ENCODE measurements at places on chromosomes 4 and X.

DNA sequence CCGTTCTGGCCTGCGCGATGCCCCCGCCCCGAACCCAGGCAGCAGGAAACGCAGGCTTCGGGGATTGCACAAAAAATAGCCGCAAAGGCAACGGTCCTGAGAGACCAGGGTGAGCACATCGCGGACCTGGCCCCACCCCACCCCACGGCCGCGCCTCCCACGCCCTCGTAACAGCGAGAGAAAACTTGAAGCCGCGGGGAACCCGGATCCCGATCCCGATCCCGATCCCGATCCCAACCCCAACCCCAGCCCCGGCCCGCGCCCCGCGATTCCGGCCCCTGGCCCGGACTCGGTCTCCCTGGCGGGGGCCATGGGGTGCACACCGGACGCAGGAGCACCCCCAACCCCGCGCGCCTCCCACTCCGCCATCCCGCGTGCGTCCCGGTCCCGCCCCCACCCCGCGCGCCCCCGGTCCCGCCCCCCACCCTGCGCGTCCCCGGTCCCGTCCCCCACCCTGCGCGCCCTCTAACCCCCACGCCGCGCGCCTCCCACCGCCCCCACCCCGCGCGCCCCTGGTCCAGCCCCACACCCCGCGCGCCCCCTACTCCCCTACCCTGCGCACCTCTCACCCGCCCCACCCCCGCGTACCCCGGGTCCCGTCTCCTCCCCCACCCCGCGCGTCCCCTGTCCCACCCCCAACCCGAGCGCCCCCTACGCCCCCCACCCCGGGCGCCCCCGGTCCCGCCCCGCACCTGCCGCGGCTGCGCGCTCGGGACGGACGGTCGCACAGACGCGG, 29.0 kb downstream of the NOP14 start:
- peak; percentile 66 for DNase-seq

DNA sequence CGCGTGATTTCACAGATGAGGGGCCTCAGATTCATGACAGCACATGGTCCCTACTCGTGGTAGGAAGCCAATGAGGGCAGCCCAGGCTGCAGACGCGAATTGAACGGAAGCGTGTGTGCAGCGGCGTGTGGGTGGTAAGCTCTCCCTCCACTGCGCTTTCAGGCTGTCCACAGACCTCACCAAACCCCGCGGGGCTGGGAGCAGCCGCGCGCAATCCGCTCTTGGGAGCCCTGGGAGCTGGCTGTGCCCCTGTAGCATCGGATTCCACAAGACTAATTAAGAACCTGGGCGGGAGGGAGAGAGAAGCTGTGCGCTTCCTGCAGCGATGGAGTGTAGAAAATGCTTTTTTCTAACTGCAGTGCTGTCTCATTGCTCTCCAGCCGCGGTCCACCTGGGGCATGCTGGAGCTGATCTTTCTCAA, 134.9 kb downstream of the STOX2 start:
- DNase-seq, result peak; percentile 62

DNA sequence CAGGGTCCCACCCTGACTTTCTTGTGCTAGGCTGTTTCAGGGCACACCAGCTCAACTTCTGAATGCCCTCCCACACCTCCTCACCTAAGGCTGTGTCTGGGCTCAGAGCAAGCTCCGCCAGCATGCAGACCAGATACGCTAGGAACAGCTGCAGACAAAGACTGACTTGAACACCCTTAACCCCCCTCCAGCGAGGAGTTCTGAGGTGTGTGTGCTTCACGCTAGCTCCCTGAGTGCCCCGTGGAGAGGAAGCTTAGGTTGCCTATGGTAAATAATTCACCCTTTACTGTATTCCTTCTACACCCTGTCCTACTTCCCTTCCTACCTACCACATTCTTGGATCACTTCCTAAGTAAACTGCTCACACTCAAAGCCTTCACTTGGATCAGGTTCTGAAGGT, 115.0 kb downstream of the VCX3B start:
- DNase-seq, result no peak

- DNase-seq, result no peak
These were observed 7.6 kb downstream of the TIGD4 start for GRCh38 chr4:152771741-152772533.

DNA sequence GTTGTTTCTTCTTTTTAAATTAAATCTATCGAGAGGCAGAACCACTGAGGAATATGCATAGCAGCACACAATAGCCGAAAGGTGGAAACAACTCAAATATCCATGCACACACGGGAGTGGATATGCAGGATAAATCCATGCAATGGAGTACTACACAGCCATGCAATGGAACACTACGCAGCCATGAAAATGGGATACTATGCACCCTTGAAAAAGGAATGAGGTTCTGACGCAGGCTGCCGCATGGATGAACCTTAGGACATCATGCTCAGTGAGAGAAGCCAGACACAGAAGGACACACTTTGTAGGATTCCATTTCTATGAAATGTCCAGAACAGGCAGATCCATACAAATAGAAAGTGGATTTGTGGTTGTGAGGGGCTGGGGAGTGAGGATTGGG, 18.4 kb upstream of the P2RY8 start:
- no peak for DNase-seq

GRCh38 chrX:26889574-26889973, 573.6 kb downstream of the PPP4R3C start:
- DNase-seq, result no peak

- no peak for DNase-seq
These were observed 3.2 kb downstream of the NAT8L start for GRCh38 chr4:2062168-2062807.

DNA sequence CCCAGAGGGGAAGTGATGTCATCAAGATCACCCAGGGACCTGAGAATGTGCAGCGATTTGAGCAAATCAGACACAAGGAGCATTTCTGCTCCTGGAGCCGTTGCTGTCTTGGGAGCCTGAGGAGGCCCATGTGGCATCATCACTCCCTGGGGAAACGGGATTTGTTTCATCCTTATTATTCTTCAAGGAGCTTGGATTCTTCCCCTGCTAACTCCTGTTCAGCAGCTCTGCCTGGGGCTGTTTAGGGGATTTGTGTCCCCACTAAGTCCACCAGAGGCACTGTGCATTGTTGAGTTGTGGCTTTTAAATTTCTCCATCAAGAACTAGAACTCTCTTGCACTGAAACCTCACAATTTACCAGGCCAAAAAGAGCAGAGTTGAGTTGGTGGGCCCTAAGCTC, 104.2 kb upstream of the MSX1 start:
- no peak for DNase-seq

DNA sequence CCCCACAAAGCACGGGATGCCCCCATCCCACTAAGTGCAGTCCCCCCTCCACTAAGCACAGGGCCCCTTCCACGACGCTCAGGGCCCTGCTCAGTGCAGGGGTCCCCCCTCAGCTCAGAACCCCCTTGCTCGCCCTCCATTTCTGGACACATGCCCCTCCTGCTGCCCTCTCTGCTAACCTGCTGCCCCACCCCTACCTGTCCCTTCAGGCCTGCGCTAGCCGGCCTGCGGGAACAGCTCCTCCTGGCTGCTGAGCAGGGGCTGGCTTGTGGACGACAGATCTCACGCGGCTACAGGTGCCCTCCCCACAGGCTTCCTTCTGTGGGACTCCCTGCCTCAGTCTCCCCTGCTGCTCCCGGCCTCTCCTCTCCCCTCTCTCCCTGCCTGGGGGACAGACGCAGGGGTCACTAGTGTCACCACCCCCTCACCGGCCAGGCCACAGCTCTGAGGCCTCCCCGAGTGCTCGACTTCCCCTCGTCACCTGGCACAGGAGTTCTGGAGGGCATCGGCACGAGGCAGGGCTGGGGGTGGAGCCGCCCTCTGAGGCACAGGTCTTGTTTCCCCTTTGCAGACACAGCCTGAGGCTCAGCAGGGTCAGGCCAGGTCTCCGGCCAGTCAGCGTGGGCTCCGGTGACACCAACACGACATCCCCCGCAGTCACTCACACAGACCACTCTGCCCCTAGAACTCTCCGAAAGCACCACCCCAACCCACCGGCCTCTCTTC, 21.6 kb downstream of the GAK start:
- no peak for DNase-seq

DNA sequence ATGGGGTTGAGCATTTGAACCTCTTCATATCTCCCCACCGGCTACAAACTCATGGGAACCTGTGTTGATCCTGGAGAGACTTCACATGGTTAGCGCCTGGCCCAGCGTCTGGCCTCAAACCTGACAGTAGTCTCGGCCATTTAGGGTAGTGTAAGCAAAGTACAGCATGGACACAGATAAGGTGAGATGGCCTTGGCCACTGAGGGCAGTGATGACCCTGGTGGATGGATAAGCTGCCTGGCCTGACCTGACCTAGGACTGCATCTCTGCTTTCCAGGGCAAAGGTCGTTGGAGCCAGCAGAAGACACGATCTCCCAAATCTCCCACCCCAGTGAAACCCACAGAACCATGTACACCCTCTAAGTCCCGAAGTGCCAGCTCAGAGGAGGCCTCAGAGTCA, 51.7 kb downstream of the BCORL1 start:
- DNase-seq, result no peak

DNA sequence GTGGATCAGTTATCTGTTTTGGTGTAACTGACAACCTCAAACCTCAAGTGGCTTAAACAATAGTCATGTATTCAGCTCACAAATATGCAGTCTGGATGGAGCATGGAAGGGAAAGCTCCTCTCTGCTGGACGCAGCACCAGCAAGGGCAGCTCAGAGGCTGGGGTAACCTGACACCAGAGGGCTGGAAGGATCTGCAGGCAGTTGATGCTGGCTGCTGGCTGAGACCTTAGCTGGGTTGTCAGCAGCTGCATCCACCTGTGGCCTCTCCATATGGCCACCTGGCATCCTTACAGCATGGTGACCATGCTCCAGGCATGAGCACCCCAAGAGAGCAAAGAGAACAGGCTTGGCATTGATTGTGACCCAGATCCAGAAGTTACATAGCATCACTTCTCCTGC, 46.7 kb downstream of the ENPP6 start:
- DNase-seq, result no peak

DNA sequence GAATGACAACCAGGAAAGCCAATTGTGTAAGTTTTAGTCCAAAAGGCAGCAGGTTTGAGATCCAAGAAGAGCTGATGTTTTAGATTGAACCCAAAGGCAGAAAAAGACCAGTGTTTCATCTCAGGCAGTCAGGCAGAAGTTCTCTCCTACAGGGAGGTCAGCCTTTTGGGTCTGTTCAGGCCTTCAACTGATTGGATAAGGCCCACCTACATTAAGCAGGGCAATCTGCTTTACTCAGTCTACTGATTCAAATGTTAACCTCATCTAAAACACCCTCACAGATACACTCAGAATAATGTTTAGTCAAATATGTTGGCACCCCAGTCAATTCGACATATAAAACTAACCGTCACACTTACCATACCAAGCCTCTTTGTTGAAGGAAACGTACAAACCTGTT, 134.2 kb upstream of the NEIL3 start:
- DNase-seq, result no peak

DNA sequence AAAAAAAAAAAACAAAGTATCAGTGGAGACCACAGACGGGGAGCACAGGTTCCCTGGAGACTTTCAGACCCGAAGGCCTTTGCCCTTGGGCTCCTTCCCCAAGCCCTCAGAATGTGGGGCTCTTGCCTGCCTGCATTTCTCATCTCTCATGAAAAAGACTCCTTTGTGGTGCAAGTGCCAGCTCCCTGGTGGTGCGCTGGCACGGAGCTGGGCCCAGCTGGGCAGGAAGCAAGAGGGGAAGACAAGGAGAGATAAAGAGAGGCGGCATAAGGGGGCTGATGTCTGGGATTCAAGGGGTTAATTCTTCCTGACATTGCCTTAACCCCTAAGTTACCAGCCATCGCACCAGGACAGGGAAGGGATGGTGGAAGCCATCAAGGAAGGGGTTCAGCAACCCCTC, 21.8 kb downstream of the NLGN3 start:
- DNase-seq, result no peak

GRCh38 chr4:186798951-186799659, 75.4 kb upstream of the FAT1 start:
- no peak for DNase-seq

DNA sequence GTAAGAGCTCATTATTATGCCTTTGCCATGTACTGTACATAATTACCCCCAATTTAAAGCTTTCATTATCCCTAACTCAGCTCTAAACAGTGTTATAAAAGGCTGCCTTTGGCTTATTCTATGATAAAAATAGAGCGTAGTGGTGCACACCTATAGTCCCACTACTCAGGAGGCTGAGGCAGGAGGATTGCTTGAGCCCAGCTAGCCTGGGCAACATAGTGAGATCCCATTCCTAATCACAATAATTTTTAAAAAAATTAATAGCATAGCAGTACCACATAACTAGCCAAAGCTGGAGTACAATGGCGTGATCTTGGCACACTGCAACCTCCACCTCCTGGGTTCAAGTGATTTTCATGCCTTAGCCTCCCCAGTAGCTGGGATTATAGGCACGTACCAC, 112.4 kb downstream of the PDS5A start:
- no peak for DNase-seq

- no peak for DNase-seq
These were observed 45.3 kb upstream of the SHOX start for GRCh38 chrX:585115-585808.

- DNase-seq, result no peak
These were observed 15.3 kb downstream of the RNF4 start for GRCh38 chr4:2484185-2484584.

DNA sequence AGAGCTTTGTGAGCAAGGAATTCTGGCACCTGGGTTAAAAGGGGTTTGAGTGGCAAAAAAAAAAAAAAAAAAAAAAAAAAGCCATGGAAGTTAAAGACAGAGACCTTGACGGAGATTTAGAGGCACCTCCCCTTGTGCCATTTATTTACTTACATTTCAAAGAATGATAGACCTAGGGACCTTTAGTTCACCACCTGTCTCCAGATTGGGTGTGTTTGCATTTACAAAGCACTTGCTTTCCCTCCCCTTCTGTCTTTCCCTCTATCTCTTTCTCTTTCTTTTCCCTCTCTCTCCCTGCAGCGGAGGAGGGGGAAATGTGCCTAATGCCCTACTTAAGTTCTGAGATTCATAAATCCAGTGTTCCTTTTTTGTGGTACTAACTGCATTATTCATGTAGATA, 116.0 kb downstream of the IQCM start:
- no peak for DNase-seq

DNA sequence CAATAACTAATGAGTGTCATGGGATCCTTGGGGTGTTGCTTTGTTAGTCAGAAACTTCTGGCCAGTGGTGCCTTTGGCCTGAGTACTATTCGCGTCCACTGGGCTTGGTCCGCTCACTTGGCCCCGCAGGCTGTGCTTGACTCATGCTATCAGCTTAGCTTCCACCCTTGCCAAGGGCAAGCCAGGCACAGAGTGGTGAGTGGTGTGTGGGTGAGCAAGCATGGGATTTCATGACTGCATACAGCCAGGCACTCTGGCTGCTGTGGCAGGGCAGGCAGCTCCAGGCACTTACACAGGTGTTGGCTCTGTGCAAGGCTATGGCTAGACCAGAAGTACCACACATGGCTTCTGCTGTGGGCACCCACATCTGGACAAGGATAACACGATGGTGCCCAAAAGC, 1026.3 kb downstream of the PCDH19 start:
- DNase-seq, result no peak

DNA sequence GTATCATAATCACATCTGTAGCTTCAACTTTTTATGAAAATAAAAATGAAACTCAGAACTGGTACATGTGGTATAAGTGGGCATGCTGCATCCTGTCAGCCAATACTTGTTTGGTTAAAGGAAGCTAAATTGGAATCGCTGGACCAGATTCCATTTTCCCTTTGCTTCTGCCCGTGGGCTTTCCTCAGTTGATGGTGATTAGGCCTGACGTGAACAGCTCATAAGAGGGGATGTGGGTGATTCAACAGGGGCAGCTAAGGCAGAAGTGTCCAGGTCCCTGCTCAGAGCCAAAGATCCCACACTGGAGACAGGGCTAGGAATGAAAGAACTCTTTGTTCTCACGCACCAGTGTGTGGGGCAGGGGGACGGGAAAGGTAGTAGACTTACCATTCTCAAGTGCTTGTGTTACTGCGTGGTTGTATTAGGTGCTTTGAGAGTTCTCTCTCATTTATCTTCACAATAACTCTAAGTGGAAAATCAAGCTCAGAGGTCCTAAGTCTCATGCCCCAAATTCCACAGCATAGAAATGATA, 63.2 kb upstream of the GUCY1A1 start:
- no peak for DNase-seq
